ENCODE measurements at places on chromosomes 3 and 15. TPM values are rescaled to one million over a fixed set of nuclear protein-coding genes. Genes with fewer than 3 reads are reported as not detected.

The CACNA2D3 gene
- total RNA-seq, result not detected

DNA sequence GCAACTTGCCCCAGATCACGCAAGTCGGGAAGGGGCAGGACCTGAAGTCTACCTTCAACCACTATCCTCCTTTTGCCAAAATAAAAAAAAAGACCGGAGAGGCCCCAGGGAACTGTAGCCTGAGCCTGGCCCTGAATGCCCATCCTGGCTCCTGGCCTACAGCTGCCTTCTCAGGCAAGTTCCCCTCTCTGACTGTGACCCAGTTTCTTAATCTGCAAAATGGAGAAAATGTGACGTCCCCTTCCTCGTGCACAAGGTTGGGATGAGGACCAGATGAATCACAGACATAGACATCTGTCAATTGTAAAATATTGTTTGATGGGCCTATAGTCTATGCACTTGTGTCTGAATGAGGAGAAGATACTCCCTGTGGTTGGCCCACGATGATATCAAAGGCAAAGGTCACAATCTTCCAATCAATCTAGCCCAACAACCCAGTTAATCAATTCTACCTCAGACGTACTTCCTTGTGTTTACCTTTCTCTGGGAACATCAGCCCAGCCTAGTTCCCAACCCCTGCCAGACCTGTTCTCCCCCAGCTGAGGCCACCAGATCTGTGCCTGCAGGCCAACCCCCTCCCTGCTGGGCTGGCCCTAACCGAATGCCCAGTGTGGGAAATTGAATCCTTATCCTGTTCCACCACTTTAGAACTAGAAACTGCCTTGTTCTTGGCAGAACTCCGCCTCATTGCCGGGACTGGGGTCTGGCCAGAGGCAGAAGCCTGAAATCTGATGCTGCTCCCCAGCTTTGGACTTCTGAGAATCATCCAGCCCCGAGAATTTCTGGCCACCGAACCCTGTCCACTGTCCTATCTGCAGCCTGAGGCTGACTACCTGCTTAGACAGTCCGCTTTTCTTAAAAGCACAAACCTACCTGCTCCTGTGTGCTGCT, 101.8 kb upstream of the LIPC start:
- no peaks in the 10 kb centered on the region for H3K36me3 ChIP-seq
- no peak overlapping the region for H3K4me3 ChIP-seq
- peaks cover 1% of the 10 kb centered on the region for H3K27me3 ChIP-seq
- no peak for DNase-seq
- no peak overlapping the region for H3K27ac ChIP-seq

- no peaks in the 10 kb centered on the region for H3K27me3 ChIP-seq
- no peaks in the 10 kb centered on the region for H3K36me3 ChIP-seq
Observed at GRCh38 chr3:89877230-89877629, 769.8 kb downstream of the EPHA3 start.

The SOX14 gene
- not detected for total RNA-seq

DNA sequence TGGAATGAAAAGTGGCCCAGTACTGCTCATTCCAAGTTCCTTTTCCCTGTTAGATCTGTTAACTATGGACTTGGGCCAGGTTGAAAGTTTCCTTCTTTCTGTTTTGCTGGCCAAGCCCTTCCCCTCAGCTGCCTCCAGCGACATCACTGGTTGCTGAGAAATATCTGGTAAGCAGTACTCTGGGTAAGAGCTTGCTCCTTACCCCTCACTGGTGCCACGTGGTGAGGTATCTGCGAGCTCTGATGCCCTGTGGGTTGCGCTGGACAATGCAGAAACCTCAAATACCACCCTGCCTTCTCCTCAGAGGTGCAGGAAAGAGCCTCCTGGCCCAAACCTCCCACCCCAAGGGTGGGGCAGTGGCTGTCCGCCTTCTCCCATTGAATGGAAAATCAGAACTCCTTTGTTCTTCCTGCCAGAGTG, 42.9 kb upstream of the APH1B start:
- peaks cover 52% of the 10 kb centered on the region for H3K4me1 ChIP-seq
- H3K36me3 ChIP-seq, result no peaks in the 10 kb centered on the region
- no peak overlapping the region for H3K4me3 ChIP-seq
- DNase-seq, result peak; percentile 89
- no peaks in the 10 kb centered on the region for H3K27me3 ChIP-seq
- H3K27ac ChIP-seq, result peak overlapping the region; percentile 91

The SEMA5B gene
- total RNA-seq, result 0.07 TPM

DNA sequence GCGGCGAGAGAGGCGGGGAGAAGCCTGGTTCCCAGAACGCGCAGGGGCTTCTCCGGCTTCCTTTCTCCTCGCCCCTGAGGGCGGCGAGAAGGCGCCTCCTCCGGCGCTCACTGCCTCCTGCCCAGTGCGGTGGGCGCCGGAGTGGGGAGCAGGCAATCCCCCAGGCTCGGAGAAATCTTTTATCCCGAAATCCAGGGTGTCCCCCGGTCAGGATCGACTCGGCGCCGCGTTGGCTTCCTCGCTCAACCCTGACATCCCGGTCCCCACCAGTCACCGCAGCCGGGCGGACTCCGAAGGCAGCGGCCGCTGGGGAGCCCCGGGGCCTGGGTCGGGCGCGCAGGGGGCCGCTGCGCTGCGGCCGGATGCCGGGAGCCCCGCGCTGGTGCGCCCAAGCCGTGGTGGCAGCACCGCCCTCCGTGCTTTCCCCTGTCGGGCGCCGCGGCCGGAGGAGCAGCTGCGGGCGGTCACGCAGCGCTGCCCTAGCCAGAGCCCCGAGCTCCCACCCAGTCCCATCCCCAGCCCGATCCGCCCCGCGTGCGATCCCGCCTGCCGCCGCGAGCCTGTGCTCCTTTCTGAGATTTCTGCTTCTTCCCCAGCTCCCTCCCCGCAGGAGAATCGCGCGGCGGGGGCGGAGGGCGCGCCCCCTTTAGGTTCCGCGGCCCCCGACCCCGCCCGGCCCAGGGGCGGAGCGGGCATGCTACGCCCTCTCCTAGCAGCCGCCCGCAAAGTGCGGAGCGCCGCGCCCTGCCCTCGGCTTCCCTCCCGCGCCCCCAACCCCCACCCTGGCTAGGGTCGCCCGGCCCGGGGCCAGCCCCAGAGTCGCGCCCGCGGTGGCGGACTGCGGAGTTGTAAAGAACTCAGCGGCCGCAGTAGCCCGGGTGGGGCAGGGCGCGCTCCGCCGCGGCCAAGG, 683 bp upstream of the CACNA2D3 start:
- DNase-seq, result no peak
- no peaks in the 10 kb centered on the region for H3K4me1 ChIP-seq
- no peaks in the 10 kb centered on the region for H3K36me3 ChIP-seq
- no peak overlapping the region for H3K4me3 ChIP-seq
- no peak overlapping the region for H3K27ac ChIP-seq
- H3K27me3 ChIP-seq, result peaks cover 37% of the 10 kb centered on the region

GRCh38 chr15:71093054-71094024, 21.9 kb upstream of the THSD4 start:
- no peaks in the 10 kb centered on the region for H3K27me3 ChIP-seq
- no peak for DNase-seq
- no peak overlapping the region for H3K4me3 ChIP-seq
- H3K36me3 ChIP-seq, result no peaks in the 10 kb centered on the region
- H3K4me1 ChIP-seq, result peaks cover 9% of the 10 kb centered on the region

DNA sequence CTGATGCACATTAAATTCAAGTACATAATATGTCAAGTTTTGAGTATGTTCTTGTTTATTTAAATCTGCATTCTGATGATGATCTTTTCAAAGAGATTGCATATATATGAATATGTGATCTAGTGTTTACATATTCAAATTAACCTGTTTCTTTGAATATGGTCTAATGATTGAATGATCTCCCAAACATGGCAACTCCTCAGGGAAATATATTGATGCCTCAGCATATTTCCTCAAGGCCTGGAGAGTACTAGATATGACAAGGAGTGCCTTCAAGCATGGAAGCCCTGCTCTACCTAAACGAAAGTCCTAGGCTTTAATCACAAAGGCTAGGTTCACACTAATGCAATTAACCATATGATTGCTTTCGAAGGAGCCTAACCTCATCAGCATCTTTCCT, 532.8 kb downstream of the ZIC1 start:
- H3K36me3 ChIP-seq, result no peaks in the 10 kb centered on the region
- H3K27ac ChIP-seq, result no peak overlapping the region
- peaks cover 13% of the 10 kb centered on the region for H3K4me1 ChIP-seq
- no peak overlapping the region for H3K4me3 ChIP-seq
- H3K27me3 ChIP-seq, result no peaks in the 10 kb centered on the region

The MOBP gene
- 0.44 TPM for total RNA-seq

The THBS1 gene
- total RNA-seq, result 8,883 TPM

The KCNMB3 gene
- total RNA-seq, result 2.3 TPM

The MESP2 gene
- not detected for total RNA-seq

The ATP2B2 gene
- not detected for total RNA-seq

The GABRG3 gene
- total RNA-seq, result not detected

DNA sequence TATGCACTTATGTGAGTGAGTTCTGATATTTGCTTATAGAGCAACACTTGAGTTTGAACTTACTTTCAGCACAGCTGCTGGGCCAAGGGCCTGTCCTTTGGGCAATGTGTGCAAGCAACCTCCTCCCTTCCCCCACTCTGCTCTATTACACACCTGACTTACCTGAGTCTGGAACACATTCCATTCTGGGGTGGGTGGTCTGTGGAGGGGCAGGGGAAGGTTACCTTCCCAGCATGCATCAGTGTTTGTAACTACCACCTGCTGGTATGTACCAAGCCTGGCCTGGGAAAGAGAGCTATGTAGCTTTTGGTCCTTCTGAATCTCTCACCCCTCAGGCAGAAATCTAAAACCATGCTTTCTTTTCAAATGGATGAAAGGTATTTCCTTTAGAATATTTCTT, 103.0 kb downstream of the ISL2 start:
- no peak overlapping the region for H3K4me3 ChIP-seq
- no peak overlapping the region for H3K27ac ChIP-seq
- DNase-seq, result no peak
- no peaks in the 10 kb centered on the region for H3K36me3 ChIP-seq
- H3K27me3 ChIP-seq, result no peaks in the 10 kb centered on the region

DNA sequence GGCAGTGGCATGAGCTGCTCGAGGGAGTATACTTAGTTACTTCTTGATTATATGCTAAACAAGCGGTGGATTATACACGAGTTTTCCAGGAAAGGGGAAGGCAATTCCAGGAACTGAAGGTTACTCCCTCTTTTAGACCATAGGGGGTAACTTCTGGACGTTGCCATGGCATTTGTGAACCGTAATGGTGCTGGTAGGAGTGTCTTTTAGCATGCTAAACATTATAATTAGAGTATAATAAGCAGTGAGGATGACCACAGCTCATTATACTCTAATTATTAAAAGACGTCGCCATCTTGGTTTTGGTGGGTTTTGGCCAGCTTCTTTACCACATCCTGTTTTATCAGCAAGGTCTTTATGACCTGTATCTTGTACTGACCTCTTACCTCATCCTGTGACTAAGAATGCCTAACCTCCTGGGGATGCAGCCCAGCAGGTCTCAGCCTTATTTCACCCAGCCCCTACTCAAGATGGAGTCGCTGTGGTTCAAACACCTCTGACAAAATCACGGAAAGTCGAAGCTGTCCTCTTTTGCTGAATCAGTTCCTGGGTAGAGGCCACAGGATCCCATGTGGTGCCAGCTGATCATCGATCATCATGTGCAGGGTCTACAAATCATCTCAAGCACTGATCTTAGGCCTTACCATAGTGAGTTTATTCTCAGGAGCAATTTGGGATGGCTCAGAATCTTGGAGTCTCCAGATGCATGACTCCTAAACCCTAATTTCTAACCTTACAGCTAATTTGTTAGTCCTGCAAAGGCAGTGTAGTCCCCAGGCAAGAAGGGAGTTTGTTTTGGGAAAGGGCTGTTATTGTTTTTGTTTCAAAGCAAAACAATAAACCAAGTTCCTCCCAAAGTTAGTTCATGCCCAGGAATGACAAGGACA, 149.1 kb downstream of the TJP1 start:
- no peaks in the 10 kb centered on the region for H3K36me3 ChIP-seq
- H3K27ac ChIP-seq, result no peak overlapping the region
- no peak for DNase-seq
- no peaks in the 10 kb centered on the region for H3K27me3 ChIP-seq

GRCh38 chr3:170220871-170221270, 1.4 kb upstream of the PRKCI start:
- no peaks in the 10 kb centered on the region for H3K36me3 ChIP-seq
- no peak overlapping the region for H3K27ac ChIP-seq
- H3K4me1 ChIP-seq, result peaks cover 12% of the 10 kb centered on the region
- H3K27me3 ChIP-seq, result no peaks in the 10 kb centered on the region
- H3K4me3 ChIP-seq, result no peak overlapping the region

The TRAT1 gene
- not detected for total RNA-seq

DNA sequence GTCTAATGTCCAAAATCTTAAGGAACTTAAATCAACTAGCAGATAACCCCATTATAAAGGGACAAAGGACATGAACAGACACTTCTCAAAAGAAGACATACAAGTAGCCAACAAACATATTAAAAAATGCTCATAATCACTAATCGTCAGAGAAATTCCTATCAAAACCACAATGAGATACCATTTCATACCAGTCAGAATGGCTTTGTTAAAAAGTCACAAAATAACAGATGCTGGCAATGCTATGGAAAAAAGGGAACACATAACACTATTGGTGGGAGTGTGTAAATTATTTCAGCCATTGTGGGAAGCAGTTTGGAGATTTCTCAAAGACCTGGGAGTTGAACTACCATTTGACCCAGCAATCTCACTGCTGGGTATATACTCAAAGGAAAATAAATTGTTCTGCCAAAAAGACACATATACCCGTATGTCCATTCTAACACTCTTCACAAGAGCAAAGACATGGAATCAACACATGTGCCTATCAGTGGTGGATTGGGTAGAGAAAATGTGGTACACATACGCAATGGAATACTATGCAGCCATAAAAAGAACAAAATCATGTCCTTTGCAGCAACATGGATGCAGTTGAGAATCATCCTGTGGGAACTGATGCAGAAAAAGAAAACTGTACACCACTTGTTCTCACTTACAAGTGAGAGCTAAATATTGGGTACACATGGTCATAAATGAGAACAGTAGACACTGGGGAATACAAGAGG, 78.5 kb downstream of the TCF12 start:
- no peak overlapping the region for H3K27ac ChIP-seq
- no peaks in the 10 kb centered on the region for H3K36me3 ChIP-seq
- no peak for DNase-seq
- no peak overlapping the region for H3K4me3 ChIP-seq

DNA sequence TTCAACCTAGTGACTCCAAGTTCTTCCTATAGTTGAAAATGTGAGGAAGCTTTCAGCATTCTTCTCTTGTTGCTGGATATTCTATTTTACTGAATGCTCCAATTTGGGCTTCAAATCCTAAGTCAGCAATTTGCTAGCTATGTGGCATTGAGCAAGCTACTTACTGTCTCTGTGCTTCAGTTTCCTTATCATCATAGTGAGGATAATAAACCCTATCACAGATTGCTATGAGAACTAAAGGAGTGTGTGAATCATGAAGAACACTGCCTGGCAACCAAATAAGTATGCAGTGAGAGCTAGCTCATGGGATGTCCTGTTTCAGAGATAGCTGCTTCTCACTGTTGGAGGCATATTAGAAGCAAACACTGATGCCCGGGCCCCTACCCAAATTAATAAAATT, 163.8 kb upstream of the CDIN1 start:
- no peaks in the 10 kb centered on the region for H3K4me1 ChIP-seq
- H3K4me3 ChIP-seq, result no peak overlapping the region
- H3K36me3 ChIP-seq, result no peaks in the 10 kb centered on the region
- H3K27ac ChIP-seq, result no peak overlapping the region

The CCDC54 gene
- not detected for total RNA-seq

GRCh38 chr3:109018828-109019227, 65.1 kb upstream of the GUCA1C start:
- no peaks in the 10 kb centered on the region for H3K36me3 ChIP-seq
- no peak for DNase-seq
- H3K27ac ChIP-seq, result no peak overlapping the region
- no peak overlapping the region for H3K4me3 ChIP-seq
- no peaks in the 10 kb centered on the region for H3K27me3 ChIP-seq
- H3K4me1 ChIP-seq, result no peaks in the 10 kb centered on the region
